Adrenal gland (tissue), 19 donors: ENCODE measurements at places on chromosomes 11 and 22.

DNA sequence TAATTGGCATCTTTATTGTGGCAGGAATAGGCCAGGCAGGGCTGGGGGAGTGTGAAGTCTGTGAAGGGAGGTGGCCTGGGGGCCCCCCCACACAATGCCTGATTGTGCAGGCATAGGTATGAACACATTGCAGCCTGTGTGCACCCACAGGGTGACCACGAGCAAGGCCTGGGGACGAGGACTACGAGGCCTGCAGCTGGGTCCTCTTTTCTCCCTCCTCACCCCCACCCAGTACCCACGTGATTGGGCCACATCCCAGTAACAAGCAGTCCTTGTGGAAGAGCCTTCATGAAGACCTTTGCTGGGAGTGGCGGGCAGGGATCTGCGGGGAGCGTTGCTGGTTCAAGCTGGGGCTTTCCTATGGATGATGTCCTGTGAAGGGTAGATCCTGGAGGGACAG, 29.3 kb downstream of the ZBTB16 start:
- DNase-seq, result peak; percentile 27

GRCh38 chr11:67285541-67286498, 3.3 kb upstream of the ANKRD13D start:
- DNase-seq, result no peak

DNA sequence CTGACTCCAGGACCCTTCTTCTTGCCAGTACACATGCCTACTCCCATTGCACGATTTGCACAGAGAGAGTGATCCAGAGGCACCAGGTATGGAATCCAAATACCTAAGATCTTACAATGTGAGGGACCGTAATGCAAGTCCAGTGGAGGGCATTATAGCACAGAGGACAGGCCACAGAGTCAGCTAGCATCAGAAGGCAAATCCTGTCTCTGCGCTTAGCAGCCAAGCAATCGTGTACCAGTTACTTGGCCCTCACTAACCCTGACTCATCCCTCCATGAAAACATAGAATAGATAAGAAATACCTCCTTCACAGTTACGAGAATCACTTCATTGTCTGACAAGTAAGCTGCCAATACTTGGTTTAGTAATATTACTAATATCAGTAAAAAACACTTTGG, 69.7 kb upstream of the SLC6A5 start:
- DNase-seq, result no peak

GRCh38 chr11:207863-208180, 314 bp downstream of the RIC8A start:
- peak; percentile 60 for DNase-seq

DNA sequence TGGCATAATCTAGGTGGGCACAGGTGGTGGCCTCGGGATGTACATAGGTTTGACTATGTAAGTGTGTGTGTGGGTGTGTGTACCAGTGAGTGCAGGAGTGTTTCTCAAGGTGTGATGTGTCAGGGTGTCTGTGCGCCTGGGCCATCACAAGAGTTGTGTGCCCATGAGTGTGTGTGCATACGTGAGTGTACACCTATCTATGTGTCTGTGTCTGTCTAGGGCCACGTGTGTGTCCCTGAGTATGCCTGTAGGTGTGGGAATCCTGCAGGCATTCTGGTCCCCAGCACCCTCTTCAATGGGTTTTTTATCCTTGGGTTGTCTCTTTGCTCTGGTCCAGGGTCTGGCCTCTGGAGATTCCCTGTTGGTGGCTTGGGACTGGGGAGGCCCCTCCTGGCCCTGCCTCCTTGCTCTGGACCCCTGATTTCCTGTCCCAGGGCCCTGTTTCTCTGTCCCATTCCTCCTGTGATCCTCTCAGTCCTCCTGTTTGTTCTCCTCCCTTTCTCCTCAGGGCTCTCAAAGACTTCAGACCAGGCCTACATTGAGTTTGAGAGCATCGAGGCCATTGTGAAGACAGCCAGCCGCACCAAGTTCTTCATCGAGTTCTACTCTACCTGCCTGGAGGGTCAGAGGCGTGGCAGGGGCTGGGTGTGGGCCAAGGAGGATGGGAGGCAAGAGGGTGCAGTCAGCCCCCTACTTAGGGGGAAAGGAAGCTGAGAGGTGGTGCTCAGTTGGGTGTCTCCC, 9.4 kb downstream of the INPPL1 start:
- no peak for DNase-seq

- no peak for DNase-seq
Measured at GRCh38 chr11:58968251-58968711, 29.0 kb downstream of the GLYATL1 start.

- DNase-seq, result no peak
Measured at GRCh38 chr11:9799886-9800285, 136.0 kb downstream of the SWAP70 start.

- DNase-seq, result no peak
Measured at GRCh38 chr11:82986446-82986845, 84.9 kb downstream of the DDIAS start.

GRCh38 chr22:32175683-32176644, 16.9 kb upstream of the C22orf42 start:
- no peak for DNase-seq

- no peak for DNase-seq
Measured at GRCh38 chr22:37747080-37747714, 50.3 kb downstream of the TRIOBP start.

DNA sequence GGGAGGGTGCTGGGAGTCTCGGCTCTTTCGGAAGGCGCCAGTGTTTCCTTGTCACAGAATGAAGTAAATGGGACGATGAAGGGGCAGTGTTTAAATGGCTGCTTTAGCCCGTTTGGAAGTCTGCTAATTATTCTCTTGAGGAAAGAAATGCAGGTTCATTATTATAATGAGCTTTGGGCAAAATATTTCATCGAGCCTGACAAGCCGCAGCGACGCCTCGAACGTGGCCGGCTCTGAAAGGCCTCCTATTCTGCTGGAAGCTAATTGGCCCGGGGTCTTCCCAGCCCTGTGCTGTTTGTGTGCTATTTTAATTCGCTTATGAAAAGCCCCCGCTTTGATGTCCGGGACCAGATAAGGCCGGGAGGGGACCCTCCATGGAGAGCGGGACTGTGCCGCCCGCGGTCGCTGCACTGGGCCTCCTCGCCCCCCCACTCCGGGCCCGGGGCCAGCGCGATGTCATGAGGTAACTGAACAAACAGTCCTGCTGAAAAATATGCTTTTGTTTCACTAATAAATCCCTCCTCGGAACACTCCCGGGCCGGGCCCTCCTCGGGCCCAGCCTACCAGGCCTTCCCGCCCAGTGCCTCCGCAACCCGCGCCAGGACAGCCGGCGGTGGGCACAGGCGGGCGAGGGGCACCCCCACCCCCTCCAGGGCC, 78.4 kb downstream of the CDKN1C start:
- DNase-seq, result peak; percentile 75

DNA sequence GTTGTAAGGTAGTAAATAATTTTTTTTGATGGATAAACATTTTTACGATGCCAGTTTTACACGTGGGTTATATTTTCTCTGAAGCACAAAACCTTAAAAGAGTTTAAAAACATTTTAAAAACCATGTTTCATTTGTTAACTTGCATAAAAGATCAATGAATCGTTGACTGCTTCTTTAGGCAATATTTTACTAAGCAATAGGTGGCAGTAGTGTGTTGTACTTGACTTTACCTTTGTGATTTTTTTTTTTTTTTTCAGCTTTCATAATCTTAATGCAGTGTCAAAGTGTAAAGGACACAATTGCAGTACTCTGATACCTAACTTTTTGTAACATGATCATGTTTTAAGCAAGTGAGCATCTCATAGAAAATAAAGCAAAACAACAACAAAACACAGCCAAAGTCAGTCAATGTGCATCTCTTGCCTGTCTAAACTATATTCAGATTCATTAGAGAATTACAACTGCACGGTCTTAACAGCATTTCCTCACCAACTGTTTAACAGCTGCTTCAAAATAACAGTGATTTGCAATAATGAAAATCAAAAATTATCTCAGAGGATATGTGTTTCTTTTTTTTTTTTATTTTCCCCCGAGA, 27.7 kb downstream of the DNAJC24 start:
- DNase-seq, result no peak

- DNase-seq, result no peak
Measured at GRCh38 chr22:22712666-22713365, 68.4 kb downstream of the GGTLC2 start.

- no peak for DNase-seq
Measured at GRCh38 chr11:108398439-108398838, 68.9 kb downstream of the C11orf65 start.

DNA sequence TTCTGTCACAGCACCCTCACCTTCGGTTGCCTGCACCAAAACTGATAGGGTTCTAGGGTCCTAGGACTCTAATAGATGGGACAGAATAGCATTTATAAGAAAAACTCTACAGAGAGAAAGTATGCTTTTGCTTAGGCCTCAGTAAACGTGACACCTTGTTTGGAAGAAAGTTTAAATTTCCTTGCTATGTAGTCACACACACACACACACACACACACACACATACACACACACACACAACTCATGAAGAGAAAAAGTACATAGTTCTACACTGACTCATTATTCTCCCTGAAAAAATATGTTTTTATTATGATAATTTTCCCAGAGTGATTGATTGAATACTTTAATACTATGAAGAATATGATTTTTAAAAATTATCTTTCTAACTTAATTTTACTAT, 220.8 kb upstream of the SNX19 start:
- DNase-seq, result no peak

DNA sequence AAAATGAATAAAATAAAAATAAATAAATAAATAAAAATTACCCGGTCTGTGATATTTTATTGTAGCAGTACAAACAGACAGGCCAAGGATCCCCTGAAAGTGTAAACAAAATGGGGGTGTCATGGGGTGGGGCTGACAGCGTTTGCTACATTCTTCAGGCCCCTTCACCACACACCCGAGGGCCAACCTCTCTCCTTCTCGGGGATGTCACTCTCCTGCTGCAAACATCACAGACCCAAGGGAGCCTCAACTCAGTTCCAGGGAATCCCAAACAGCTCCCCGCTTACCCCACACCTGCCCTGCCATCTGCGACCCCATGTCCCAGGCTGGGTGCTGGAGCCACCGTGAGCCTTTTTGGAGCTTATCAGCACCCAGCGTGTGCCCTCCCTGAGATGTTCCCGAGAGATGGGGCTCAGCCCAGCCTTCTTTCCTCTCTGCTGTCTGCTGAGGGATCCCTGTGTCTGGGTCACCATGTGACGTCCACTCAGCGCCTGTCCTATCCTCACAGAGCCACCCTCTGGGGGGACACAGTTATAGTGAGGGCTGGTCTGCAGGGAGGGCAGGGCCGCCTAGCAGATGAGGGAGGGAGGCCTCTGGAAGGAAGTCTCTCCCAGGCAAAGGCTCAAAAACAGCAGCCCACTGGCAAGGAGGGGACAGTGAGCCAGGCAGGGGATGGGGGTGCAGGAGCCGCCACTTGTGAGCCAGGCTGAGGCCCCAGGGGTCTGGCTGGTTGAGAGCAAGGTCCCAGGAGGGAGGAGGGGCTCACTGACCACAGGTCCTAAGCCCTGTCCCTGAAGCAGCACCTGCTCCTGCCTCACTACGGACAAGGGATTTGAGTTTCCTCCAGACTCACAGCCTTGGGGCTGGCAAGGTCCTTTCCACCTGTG, 1041.6 kb downstream of the BRD1 start:
- no peak for DNase-seq

GRCh38 chr22:43550672-43551071, 138.9 kb downstream of the MPPED1 start:
- no peak for DNase-seq

- DNase-seq, result peak; percentile 63
Measured at GRCh38 chr11:65424205-65425104, 1.9 kb downstream of the NEAT1 start.

DNA sequence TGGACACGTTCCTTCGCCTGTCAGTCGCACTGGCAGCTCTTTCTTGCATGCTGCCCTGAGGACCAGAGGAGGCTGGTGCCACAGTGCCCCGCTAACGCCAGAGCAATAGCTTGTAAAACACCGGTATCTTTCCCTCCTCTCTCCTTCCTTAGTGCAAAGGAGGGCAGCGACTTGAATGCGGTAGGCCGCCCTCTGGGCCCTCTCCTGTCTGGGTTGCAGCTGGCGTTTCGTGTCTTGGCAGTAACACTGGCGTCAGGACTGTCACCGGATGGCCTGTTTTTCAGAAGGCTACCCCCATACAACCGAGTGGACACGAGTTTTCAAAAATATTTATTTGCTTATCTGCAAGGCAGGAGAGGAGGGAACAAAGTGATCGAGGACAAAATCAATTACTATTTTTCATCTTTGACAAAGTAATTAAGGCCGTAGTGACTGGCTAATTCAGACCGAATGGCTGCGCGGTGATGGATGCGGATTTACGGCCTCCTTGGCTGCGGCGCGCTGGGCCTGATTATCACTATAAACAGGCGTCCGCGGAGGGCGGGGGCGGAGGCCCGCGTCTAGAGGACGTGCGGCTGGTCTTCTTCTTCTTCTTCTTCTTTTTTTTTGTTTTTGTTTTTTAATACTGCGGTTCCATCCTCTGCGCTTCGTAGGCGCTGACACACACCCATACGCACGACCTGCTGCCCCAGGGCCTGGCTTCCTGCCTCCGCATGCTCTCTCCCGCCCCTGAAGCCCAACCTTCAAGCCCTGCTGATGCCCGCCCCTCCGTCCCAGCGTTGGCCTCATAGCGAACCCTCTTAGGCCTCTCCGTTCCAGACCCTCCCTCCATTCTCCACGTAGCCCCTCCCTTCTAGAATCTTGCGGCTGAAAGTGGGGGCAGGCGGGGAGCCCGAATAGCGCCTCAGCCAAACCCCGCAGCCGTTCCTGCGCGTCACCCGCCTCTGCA, 2.9 kb upstream of the SLC6A5 start:
- no peak for DNase-seq

DNA sequence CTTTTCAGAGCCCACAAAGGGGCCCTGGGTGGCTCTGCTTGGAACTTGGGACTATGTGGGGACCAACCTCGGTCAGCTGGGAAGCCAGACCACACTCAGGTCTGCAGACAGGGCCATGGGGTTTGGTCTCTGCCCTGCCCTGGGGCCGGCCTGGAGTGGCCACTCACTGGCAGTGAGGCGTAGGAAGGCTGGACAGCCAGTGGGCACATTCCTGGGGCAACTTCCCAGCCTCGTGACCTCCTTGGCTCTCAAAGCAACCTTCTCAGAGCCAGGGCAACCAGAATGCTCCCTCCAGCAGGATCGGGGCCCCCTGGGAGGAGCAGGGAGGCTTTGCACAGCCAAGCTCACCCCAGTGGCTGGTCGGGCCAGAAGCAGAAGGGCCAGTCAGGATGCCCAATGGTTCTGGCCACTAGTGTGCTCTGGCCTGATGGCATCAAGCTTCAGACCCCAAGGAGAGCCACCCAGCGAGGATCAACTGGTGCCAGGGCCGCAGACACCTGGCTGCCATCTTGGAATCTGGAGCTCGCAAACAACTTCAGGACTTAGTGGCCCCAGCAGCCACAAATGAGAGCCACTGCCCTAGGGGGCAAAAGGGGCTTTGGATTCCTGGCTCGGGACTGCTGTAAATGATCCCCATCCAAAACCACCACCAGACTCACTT, 87.1 kb downstream of the MYEOV start:
- no peak for DNase-seq

- no peak for DNase-seq
Measured at GRCh38 chr11:78647266-78647915, 72.7 kb upstream of the NARS2 start.

- no peak for DNase-seq
Measured at GRCh38 chr11:116376547-116376946, 396.2 kb downstream of the BUD13 start.

GRCh38 chr11:72426103-72426757, 8.1 kb downstream of the CLPB start:
- peak; percentile 46 for DNase-seq

- no peak for DNase-seq
Measured at GRCh38 chr11:19025481-19026406, 34.8 kb downstream of the MRGPRX2 start.
